ENCODE measurements at places on chromosomes 7 and 10. TPM values are rescaled to one million over a fixed set of nuclear protein-coding genes. Genes with fewer than 3 reads are reported as not detected.

FAM131B gene
- 0.44 TPM for total RNA-seq

GRID2IP gene
- 0.12 TPM for total RNA-seq

CUZD1 gene
- 0.24 TPM for total RNA-seq

ITIH5 gene
- total RNA-seq: 2.3 TPM

NRAP gene
- 0.12 TPM for total RNA-seq

IFIT1B gene
- total RNA-seq: not detected

SHLD2 gene
- 17.7 TPM for total RNA-seq

CCDC172 gene
- not detected for total RNA-seq

NPY gene
- total RNA-seq: not detected

EBLN1 gene
- total RNA-seq: not detected

PON3 gene
- 2.0 TPM for total RNA-seq

HIP1 gene
- 5.4 TPM for total RNA-seq

FGF8 gene
- not detected for total RNA-seq

FAS gene
- 12.2 TPM for total RNA-seq

PGAM2 gene
- total RNA-seq: 2.6 TPM

RBM28 gene
- total RNA-seq: 23.3 TPM

SMURF1 gene
- 27.4 TPM for total RNA-seq

FGFBP3 gene
- 0.56 TPM for total RNA-seq

MAPK8 gene
- 27.2 TPM for total RNA-seq

Measured in esophagus mucosa (tissue), 1 donor.